ENCODE measurements at places on chromosomes 4 and X. TPM values are rescaled to one million over a fixed set of nuclear protein-coding genes. Genes with fewer than 3 reads are reported as not detected.

DNA sequence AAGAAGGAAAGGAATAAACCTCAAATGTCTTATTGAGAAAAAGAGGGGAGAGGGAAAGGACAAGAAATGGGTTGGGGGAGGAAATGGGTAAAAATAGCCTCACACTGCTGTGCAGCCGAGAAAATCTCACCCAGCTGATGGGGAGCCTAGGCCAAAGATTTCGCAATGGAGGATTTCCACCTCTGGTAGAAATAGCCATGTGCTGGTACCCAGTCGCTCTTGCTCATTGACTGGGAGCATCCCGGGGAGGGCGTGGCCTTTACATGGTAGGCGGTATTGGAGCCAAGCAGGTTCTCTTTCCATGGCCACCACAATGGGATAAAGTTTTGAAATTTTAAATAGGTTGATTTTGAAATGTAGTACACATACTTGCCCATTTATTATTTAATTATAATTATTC is 255.1 kb upstream of the LDB2 start:
- no peak overlapping the region for H3K27ac ChIP-seq
- H3K4me1 ChIP-seq: no peaks in the 10 kb centered on the region
- no peak overlapping the region for H3K4me3 ChIP-seq
- no peak for DNase-seq
- no peaks in the 10 kb centered on the region for H3K27me3 ChIP-seq

GRCh38 chrX:43018031-43018430 is 240.1 kb upstream of the PPP1R2C start:
- no peak for DNase-seq
- no peaks in the 10 kb centered on the region for H3K27me3 ChIP-seq
- H3K4me3 ChIP-seq: no peak overlapping the region
- H3K36me3 ChIP-seq: no peaks in the 10 kb centered on the region
- H3K4me1 ChIP-seq: no peaks in the 10 kb centered on the region
- no peak overlapping the region for H3K27ac ChIP-seq

DNA sequence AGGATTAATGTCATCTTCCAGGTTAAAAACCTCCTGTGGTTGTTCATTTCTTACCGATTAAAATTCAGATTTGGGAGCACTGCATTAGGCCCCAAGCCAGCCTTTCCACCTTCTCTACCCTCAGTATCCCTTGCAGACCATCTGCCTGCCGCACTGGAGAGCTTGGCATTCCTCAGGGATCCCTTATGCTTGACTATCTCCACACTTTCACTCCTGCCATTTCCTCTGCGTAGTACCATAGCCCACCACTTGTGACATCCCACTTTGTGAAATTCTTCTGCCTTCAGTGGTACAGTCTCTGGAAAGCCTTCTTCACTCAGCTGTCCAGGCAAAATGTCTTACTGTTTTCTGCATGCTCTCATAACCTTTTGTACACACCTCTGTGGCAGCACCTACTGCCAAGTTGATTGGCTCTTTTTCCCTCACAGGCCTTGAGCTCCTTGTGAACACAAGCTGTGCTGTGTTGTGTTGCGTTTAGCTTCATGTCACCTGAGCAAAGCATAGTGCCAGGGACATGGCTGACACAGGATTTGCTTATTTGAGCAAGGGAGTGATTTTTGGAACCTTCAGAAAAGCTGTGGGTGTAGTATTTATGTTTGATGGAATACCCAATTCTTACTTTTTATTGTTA is 156.4 kb downstream of the ARX start:
- no peak overlapping the region for H3K4me3 ChIP-seq
- DNase-seq: no peak
- H3K36me3 ChIP-seq: peaks cover 30% of the 10 kb centered on the region

DNA sequence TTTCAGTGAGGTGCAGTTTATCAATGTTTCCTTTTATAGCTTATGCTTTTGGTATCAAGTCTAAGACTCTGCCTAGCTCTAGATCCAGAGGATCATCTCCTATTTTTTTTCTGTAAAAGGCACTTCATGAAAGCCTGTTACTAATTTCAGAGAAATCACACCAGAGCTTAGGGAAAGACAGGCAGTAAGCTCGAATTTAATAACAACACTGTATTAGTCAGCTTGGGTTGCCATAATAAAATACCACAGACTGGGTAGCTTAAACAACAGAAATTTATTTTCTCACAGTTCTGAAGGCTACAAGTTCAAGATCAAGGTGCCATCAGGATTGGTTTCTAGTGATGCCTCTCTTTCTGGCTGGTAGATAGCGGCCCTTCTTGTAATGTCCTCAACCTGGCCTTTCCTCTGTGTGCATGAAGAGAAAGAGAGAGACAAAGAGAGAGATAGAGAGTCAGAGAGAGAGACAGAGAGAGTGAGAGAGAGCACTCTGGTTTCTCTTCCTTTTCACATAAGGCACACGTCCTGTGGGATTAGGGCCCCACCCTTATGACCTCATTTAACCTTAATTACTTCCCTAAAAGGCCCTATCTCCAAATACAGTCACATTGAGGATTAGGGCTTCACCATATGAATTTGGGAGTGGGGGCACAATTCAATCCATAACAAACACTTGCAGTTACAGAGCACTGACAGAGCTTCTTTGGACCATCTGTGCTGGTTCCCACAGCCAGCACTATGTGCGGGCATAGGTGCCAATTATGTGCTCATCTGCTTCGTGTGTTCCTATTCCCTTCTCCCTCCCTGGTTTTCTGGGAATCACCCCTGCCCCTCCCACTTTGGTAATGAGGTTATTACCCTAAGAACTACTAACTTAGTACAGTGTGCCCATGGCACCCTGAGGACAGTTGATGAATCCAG is 114.8 kb upstream of the MED14 start:
- no peaks in the 10 kb centered on the region for H3K27me3 ChIP-seq
- DNase-seq: no peak
- no peaks in the 10 kb centered on the region for H3K4me1 ChIP-seq

GRCh38 chrX:108584617-108585211 is 145.1 kb downstream of the COL4A5 start:
- no peaks in the 10 kb centered on the region for H3K27me3 ChIP-seq
- no peaks in the 10 kb centered on the region for H3K4me1 ChIP-seq
- H3K36me3 ChIP-seq: no peaks in the 10 kb centered on the region
- DNase-seq: peak; percentile 7
- H3K4me3 ChIP-seq: no peak overlapping the region

- H3K36me3 ChIP-seq: no peaks in the 10 kb centered on the region
- no peak overlapping the region for H3K27ac ChIP-seq
- no peak overlapping the region for H3K4me3 ChIP-seq
- H3K4me1 ChIP-seq: no peaks in the 10 kb centered on the region
- no peaks in the 10 kb centered on the region for H3K27me3 ChIP-seq
- no peak for DNase-seq
Measured at GRCh38 chr4:144223661-144224060, 83.1 kb upstream of the GYPA start.

- no peaks in the 10 kb centered on the region for H3K4me1 ChIP-seq
- no peak overlapping the region for H3K4me3 ChIP-seq
- H3K36me3 ChIP-seq: no peaks in the 10 kb centered on the region
- DNase-seq: no peak
- no peak overlapping the region for H3K27ac ChIP-seq
- H3K27me3 ChIP-seq: peaks cover 4% of the 10 kb centered on the region
Measured at GRCh38 chr4:78162821-78163220, 105.7 kb downstream of the FRAS1 start.

DNA sequence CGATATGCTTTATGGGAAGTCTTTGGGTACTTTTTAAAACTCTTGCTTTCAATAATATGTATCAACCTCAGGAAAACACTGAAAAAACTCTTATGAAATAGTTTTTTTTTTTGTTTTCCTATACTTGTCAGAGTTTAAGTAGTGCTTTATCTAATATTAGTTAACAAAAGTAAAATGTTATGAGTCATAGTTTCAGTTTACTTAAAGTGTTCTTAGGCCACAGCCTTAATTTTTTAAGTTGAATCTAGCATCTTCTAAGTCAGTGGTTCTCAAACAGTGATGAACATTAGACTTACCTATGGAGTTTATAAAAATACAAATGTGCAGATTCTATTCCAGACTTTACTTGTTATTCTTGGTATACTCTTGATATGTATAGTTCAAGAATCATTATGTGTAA is 26.3 kb upstream of the ADGRL3 start:
- no peaks in the 10 kb centered on the region for H3K4me1 ChIP-seq
- no peak for DNase-seq
- H3K27me3 ChIP-seq: no peaks in the 10 kb centered on the region
- H3K36me3 ChIP-seq: no peaks in the 10 kb centered on the region

DNA sequence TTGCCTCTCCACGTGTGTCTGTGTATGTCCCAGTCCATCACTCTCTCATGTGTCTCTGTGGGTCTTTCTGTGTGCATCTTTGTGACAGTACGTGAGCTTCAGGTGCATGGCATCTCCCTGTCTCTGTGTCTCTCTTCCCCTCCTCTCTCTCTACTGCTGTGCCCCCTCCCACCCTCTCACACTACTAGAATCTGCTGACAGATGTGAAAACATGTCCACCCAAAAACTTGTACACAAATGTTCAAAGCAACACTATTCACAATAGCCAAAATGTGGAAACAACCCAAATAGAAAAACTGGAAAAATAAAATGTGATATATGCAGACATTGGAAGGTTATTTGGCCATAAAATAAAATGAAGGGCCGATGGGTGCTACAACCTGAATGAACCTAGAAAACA is 10.0 kb downstream of the EVC start:
- no peak for DNase-seq
- H3K27ac ChIP-seq: no peak overlapping the region
- H3K36me3 ChIP-seq: no peaks in the 10 kb centered on the region

DNA sequence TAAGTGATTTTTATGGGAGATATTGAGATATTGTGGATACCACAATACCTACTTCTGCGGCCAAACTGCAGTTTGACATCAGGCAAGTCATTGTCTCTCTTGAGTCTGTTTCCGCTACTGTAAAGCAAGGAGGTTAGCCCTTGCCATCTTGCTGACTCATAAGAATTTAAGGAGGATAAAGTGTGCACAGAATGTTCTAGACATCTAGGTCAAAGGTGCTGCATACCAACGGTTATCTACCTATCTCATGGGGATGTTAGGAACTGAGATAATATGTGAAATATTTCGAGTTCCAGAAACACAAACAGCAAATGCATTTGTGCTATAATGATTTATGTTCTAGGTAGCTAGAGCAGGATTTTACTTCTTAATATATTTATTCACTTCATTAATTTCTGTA is 211.5 kb upstream of the NR3C2 start:
- no peak overlapping the region for H3K27ac ChIP-seq
- no peak overlapping the region for H3K4me3 ChIP-seq
- no peaks in the 10 kb centered on the region for H3K4me1 ChIP-seq
- H3K27me3 ChIP-seq: no peaks in the 10 kb centered on the region

DNA sequence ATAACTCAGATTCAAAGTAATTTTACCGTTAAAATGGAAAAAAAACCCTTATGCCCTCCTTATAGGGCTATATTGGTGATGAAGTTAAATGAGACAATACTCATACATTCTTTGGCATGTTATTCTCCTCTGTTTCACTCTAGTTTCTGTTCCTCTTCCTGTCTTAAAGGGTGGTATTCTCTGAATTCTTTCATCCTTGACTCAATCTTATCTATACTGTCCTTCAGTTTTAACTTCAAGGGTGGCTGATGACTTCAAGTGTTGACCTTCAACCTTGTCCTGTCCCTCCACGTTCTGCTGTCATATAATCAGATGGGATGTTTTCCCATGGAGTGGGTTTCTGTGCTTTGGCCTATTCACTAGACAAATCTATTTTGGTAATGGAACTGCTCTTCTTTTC is 44.0 kb downstream of the ZNF518B start:
- H3K36me3 ChIP-seq: no peaks in the 10 kb centered on the region
- no peak for DNase-seq
- no peak overlapping the region for H3K4me3 ChIP-seq
- no peak overlapping the region for H3K27ac ChIP-seq
- H3K4me1 ChIP-seq: 0 out of 3 replicates have a peak, but pooled peaks cover 3% of the 10 kb centered on the region

DNA sequence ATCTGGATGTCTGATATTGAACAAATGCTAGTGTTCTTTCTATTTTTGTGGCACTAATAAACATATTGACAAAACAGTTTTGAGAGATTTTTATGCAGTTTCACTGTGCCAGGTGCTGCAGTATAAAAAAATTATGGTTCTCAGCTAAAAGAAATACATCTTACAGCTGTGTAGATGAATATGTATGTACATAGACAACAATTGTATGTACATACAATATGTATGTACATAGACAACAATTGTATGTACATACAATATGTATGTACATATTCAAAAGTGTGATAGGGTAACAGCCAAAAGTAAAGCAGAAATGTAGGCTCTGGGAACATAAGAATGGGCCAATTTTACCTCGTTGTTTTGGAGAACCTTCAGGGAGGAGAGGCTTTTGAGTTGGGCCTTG is 390.0 kb upstream of the RPS6KA3 start:
- no peak for DNase-seq
- H3K27me3 ChIP-seq: no peaks in the 10 kb centered on the region
- no peaks in the 10 kb centered on the region for H3K4me1 ChIP-seq
- H3K27ac ChIP-seq: no peak overlapping the region

DNA sequence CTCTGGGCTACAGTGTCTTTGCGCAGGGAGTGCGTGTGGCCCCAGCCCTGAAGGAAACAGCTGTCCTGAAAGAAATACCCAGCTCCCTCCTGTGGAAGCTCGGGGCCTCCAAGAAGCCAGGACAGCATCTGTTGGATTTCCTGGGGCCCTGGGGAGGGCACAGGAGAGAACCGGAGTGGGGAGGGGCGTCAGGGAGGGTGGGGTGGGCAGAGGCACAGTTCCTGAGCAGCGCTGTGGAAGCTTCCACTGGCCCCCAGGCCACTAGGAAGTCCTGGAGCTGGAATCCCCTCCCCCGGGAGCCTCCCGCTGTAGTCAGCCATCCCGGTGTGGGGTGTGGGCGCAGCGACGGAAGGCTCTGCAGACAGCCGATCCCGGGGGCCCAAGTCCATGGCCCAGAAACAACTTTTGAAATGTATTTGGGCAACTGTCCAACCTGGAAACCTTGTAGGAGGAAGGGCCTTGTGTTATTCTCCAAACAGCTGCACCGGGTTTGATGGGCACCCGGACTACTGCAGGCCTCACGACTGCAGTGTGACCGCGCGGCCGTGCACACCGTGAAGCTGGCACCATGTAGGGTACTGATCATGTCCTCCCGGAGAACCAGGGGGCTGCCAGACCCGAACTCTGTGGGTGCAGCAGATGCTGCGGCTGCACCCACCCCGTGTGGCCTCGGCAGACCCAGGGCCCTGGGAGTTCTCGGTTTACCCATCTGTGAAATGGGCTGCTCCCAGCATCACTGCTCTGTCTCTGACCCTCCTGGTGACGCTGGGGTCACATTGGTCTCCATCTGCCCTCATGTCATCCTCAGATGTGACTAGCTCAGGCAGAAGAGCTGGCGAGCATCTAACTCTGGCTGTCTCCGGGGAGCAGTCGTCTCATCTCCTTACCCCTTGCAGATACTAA is 68.5 kb upstream of the HMX1 start:
- no peak overlapping the region for H3K27ac ChIP-seq
- H3K4me3 ChIP-seq: no peak overlapping the region
- no peaks in the 10 kb centered on the region for H3K27me3 ChIP-seq
- no peak for DNase-seq
- H3K4me1 ChIP-seq: no peaks in the 10 kb centered on the region

CXCL10 gene
- total RNA-seq: not detected

MAPK10 gene
- total RNA-seq: 0.53 TPM

SCRG1 gene
- not detected for total RNA-seq

ASB12 gene
- 0.18 TPM for total RNA-seq

XAGE1A gene
- 59.0 TPM for total RNA-seq

LRP2BP gene
- total RNA-seq: 0.42 TPM

DCHS2 gene
- 6.9 TPM for total RNA-seq

DUX4 gene
- total RNA-seq: not detected

RNF175 gene
- not detected for total RNA-seq

PLAC1 gene
- 1.00 TPM for total RNA-seq

Data from K562 (cell line).